Activated CD4-positive, alpha-beta T cell treated with anti-CD3 and anti-CD28 coated beads, Interleukin-2, amount 50 U/mL, for 24 hours (primary cell): ENCODE measurements at places on chromosomes 5 and 9.

GRCh38 chr9:115200711-115201505, 83.0 kb upstream of the TNC start:
- no peak for DNase-seq

DNA sequence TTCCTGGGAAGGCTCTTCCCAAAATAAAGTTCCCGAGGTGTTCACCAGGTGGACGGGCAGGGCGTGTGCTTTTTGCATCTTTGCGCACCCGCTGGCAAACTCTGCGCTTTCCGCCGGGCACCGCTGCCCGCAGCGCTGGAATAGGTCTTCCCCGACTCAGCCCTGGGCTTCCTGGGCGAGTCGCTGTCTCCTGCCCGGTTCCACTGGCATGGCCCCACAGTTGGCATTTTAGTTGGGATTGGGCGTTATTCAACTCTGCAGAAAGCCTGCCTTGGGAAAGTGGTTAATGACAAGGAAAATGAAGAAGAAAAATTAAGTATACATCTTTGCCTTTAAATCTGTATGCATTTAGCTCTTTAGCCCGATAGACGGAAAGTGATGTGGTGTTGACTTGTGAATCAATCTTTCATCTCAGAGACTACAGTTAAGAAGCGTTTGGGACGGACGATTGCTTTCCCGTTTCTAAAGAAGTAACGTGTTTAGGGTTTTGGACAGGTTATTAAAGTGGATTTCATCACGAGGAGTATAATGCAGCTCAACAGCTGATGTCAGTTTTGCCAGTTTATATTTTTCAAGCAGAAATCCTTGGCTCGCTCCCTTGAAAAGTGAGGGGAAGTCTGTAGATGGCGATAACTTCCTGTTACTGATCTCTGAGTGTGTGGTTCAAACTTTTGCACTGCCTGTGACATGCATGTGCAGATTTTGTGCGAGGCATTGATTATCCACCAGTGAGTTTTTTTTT, 946 bp downstream of the ADCY2 start:
- DNase-seq: no peak

DNA sequence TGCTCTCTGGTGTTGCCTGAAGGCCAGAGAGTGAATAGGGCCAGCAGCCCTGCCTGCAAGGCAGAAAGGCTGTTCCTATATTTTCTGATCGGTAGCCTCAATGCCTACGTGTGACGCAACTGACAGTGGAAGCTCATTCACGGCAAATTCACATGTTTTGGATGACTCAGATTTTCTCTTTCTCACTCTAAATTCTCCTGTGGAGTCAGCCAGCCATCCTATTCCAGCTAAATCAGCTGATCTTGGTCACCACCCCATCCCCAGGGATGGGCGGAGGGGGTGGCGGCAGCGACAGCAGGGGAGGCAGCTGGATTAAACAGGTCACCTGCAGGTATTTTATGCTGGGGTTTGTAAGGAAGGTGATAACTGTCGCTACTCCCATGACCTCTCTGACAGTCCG, 52.3 kb downstream of the ZNF510 start:
- no peak for DNase-seq

- DNase-seq: no peak
Observed at GRCh38 chr5:39471836-39472508, 47.2 kb upstream of the DAB2 start.

DNA sequence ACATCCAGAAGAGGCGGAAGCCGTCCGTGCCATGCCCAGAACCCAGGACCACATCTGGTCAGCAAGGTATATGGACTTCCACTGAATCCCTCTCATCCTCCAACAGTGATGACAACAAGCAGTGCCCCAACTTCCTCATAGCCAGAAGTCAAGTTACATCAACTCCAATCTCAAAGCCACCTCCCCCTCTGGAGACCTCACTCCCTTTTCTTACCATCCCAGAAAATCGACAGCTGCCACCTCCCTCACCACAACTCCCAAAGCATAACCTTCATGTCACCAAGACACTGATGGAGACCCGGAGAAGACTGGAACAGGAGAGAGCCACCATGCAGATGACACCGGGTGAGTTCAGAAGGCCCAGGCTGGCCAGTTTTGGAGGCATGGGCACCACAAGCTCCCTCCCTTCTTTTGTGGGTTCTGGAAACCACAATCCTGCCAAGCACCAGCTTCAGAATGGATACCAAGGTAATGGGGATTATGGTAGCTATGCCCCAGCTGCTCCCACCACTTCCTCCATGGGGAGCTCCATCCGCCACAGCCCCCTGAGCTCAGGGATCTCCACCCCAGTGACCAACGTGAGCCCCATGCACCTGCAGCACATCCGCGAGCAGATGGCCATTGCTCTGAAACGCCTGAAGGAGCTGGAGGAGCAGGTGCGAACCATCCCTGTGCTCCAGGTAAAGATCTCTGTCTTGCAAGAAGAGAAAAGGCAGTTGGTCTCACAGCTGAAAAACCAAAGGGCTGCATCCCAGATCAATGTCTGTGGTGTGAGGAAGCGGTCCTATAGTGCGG, 130.3 kb upstream of the DMRT1 start:
- DNase-seq: no peak

DNA sequence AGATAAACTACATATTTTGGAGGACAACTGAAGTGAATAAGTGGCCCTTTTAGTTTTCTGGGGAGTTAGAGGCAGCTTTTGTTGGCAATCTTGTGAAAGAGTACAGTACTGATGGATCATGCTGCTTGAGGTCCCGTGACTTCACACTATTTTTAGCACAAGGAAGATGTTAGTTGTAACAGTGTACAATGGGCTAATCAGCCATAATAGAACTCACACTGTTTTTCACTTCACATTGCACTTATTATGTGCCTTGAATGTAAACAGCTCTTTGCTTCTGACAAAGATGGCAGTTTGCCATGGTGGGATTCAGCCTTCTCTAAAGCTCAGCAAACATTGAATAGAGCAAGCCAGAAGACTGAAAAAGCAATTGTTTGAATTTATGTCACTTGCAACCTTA, 176.7 kb upstream of the ZNF608 start:
- no peak for DNase-seq

GRCh38 chr9:127569886-127570401, 42.1 kb upstream of the STXBP1 start:
- no peak for DNase-seq

- DNase-seq: no peak
Observed at GRCh38 chr5:112706446-112707016, 31.2 kb upstream of the APC start.

DNA sequence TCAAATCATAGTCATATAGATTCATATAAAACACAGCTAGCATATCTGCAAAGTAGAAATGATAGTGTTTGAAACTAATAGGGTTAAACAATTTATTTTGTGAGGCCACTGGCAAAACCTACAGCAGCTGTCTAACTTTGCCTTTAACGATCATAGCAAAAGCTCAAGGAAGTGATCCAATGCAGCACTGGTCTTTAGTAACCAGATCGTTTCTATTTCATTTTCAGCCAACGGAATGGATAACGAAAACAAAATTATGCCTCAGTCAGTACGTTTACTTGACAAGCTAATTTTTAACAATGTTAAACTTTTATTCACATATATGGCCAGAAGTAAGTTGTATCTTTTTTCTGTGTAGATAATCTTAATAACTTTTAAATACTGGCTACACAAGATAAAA, 17.7 kb downstream of the MLLT3 start:
- DNase-seq: no peak

DNA sequence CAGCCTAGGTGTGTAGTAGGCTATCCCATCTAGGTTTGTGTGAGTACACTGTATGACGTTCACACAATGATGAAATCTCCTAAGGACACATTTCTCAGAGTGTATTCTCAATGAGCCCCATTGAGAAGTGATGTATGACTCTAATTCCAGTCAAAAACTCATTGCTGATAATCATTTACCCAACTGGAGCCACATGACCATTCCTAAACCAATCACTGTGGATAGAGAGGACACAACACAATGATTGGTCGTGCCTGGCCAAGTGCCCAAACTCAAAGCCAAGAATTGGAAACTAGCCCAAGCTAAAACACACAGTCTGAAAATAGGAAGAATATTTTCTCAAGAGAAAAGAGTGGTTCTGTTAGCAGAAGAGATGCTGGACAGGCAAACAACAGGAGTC, 191.2 kb downstream of the ZNF462 start:
- DNase-seq: no peak

- no peak for DNase-seq
Observed at GRCh38 chr9:75200892-75201470, 112.7 kb downstream of the OSTF1 start.

DNA sequence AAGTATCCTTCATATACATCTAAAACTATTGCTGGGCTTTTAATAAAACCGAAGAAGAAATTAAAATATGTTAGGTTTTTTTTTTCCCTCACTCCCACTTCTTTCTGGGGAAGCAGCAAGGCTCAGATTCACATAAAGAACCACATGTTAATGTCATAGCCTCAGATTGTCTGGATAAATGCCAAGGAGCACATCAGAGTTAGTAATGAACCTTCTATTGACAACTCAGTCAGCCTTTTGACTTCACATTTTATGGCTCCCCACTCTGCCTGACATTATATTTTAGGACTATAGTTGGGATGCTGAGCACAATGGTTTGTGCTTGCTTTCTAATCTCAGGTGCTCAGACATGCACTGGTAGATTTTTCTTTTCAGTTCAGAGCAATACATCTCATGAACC, 21.8 kb downstream of the DMAC1 start:
- no peak for DNase-seq

DNA sequence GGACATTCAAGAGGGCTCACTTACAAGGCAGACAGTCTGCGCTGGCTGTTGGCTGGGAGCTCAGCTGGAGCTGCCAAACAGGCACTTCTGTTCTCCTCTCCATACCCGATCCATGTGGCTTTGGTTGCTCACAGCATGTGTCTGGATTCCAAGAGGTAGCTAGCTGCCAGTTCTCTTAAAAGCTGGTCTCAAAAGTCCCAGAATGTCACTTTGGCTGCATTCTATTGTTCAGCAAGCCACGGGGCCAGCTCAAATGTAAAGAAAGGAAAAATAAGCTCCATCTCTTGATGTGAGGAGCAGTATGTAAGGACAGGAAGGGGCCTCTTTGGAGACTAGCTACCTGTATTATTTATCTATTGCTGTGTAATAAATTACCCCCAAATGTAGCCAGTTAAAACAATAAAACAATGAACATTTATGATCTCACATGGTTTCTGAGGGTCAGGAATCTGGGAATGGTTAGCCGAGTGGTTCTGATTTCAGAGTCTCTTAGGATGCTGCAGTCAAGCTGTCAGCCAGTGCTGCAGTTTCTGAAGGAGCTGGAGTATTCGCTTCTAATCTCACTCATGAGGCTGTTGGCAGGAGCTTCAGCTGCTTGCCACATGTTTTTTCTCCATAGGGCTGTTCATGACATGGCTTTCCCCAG, 112.7 kb upstream of the CLINT1 start:
- DNase-seq: no peak

GRCh38 chr9:89350988-89351557, 32.8 kb downstream of the SECISBP2 start:
- DNase-seq: no peak

DNA sequence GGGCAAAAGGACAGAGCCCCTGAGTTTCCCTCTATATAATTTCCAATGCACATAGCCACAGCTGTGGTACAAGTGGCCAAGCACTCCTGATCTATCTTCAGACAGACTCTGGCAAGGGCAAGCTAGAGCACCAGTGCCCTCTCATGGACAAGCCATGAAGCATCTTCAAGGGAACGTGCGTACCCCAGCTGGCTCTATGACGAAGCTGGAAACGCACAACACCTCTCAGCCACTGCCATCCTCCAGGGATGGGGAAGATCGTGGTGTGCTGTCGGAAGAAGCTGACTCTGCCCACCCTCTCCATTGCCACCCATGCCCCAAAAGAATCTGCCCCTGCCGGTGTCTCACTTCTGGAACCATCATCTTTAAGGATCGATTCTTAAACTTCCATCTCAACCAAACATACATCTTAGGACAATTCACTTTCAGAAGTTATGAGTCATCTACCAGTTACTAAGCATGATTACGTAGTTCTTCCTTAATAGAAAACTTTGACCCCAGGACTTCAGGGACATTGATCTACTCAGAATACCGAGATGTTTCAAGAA, 482.9 kb downstream of the AGTPBP1 start:
- DNase-seq: no peak

DNA sequence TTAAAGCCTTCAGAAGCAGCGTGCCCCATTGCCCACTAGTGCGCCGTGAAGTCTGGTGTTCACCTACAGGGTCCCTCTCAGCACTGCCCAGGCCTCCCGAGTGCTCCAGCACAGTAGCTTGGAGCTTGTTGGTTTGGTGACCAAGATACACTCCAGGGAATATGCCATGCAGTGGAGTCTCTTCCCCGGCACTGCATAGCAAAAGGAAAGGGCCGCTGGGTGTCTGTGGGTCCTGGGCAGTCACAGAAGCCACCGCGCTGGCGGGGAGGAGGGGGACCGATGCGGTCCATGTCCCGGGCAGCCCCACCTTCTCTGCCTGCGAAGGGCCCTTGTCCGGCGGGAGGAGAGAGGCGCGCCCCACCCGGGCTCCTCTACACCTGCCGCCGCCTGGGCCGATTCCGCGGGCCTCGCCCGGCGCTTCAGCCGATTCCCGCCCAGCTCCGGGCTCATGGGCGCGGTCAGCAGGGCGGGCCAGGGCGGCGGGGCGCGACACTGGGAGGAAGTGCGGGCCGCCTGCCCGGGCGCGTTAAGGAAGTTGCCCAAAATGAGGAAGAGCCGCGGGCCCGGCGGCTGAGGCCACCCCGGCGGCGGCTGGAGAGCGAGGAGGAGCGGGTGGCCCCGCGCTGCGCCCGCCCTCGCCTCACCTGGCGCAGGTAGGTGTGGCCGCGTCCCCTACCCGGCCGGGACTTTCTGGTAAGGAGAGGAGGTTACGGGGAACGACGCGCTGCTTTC, at the start of gene SYK:
SYK (plus strand) TSS at position 579 of the 732 bp plus-strand sequence. CDS start 42,080 bp downstream, outside the sequence.
- no peak for DNase-seq

DNA sequence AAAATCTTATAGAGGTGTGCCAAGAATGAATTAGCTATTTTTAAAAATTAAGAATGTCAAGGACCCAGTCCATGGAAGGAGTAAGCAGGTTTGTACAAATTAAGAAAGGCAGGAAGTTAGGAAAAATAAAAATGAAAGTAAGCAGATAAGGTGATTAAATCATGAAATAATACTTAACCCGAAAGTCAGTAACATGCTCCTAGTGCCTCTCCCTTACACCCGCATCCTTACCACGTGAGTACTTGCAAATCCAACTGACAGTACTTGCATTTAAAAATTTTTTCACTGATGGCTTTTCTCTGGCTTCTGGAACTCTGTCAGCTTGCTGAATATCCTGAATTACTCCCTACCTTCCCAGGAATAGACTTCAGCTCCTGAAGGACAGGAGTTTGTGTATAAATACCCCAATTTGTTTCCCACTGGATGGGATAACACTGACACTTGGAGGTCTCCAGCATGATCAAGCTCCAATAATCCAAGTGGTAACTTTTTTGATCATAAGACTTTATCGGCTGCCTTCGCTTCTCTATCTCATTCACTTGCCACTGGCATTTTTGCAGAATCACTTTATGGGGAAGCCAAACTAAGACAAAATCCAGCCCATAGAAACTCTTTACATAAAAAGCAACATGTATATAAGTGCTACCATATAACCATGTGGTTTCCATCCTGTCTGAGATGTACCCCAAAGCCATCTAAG, 41.6 kb upstream of the RICTOR start:
- no peak for DNase-seq
